ENCODE measurements at places on chromosomes 13 and 19.

GRCh38 chr13:50417597-50417996, 402.4 kb downstream of the KCNRG start:
- DNase-seq, result no peak

DNA sequence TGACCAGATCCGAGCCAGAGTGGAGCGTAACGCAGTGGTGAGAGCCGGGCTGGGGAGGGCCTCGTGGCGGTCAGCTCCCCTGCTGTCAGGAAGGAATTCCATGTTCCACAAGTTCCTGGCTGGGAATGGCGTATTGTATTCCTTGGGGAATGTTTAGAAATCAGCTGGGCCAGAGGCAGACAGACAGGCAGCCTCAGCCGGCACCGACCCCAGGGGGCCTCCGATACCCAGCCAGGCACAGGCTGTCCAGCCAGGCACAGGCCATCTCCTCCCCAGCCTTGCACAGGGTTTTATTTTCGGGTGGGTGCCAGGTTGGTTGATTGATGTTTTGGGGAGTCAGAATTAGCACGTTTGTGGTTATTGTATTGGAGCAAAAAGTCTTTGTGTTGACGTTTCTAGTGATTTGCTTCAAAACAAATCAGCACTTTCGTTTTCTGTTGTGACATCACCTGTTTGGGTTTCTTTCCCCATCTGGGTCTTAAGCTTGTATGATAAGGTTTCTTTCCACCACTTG, 126.6 kb upstream of the MCF2L start:
- DNase-seq, result no peak

DNA sequence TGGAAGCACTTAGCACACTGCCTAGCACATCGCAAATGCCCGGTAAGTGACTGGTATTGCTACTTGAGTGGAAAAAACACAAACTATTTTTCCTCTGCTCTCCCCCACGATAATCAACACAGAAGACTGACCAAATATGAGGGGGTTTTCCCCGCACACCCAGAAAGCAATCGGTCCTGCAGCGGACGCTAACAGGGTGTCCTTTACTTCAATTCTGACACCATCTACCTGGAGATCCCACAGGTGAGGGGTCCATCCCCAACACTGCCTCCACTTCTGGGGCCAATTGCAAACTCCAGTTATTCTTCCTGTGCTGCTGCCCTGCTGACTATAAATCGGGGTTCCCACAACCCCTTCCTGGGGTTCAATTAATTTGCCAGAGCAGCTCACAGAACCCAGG, 26.2 kb upstream of the PLEKHF1 start:
- DNase-seq, result no peak

GRCh38 chr19:10985502-10985901, 24.7 kb downstream of the SMARCA4 start:
- DNase-seq, result no peak
